Sigmoid colon (tissue), 7 donors: ENCODE measurements at places on chromosomes 1 and 21. TPM values are rescaled to one million over a fixed set of nuclear protein-coding genes. Genes with fewer than 3 reads are reported as not detected.
A peak's percentile ranks its signal among the peaks of the same experiment; 100 is the strongest.

- no peaks in the 10 kb centered on the region for H3K4me1 ChIP-seq
- no peak for DNase-seq
- H3K36me3 ChIP-seq = no peaks in the 10 kb centered on the region
- H3K4me3 ChIP-seq = no peak overlapping the region
- no peak overlapping the region for H3K27ac ChIP-seq
Observed at GRCh38 chr1:183263886-183264602, 78.0 kb downstream of the LAMC2 start.

DNA sequence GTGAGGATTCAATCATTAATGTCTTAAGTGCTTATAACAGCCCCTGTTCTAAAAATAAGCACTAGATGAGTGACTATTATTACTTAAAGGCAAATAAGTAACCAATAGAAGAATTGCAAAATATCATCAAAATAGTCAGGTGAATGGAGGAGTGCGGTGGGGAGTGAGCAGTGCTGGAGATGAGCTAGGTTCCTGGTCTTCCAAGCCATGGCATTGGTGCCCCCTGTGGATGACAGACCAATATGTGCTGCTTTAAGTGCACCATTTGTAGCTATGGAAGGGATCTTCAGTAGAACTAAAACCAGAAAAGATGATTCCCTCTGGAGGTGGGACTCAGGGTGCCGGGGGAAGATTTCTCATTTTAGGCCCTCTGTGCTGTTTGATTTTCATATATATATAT, 46.1 kb upstream of the SLC30A1 start:
- DNase-seq = peak; percentile 65
- H3K36me3 ChIP-seq = no peaks in the 10 kb centered on the region
- H3K27me3 ChIP-seq = no peaks in the 10 kb centered on the region

GRCh38 chr1:197304638-197305200, 36.7 kb downstream of the CRB1 start:
- H3K27ac ChIP-seq = no peak overlapping the region
- no peak overlapping the region for H3K4me3 ChIP-seq
- no peaks in the 10 kb centered on the region for H3K36me3 ChIP-seq
- H3K27me3 ChIP-seq = no peaks in the 10 kb centered on the region

DNA sequence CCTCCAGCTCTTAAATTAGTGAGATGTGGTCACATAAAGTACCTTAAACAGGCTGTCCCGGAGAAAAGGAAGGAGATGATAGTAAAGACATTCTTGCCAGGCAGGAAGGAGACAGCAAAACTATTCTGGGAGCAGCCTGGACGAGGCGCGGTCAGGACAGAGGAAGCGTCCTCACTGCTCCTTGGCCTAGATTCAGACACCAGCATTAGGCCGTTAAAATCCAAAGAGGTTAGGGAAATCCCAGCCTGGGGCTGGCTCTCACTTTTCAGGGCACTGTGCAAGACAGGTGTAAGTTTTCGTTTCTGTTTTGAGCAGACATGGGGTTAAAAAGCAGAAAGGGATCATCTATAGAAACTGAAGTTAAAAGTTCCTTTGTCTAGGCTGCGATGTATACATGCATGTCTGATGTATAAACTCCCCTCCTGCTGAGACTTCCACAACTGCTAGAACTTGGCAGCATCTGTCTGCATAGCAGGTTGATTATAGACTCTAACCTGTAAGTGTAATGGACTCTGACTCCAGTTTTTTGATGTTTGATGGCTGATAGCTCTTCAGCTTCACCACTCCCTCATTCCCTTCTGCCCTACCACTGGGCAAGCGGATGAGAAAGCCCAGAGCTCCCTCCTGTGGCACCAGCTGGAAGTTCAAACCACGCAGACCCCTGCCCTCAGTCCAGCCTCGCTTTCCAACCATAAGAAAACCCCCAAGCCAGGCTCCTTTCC, 21.5 kb downstream of the STPG1 start:
- peak; percentile 83 for DNase-seq
- peak overlapping the region; percentile 84 for H3K27ac ChIP-seq
- H3K36me3 ChIP-seq = no peaks in the 10 kb centered on the region

- no peaks in the 10 kb centered on the region for H3K27me3 ChIP-seq
- H3K4me1 ChIP-seq = no peaks in the 10 kb centered on the region
- H3K4me3 ChIP-seq = no peak overlapping the region
Observed at GRCh38 chr1:46903481-46903880, 37.8 kb downstream of the CYP4A11 start.

- H3K4me3 ChIP-seq = no peak overlapping the region
- H3K36me3 ChIP-seq = no peaks in the 10 kb centered on the region
- no peaks in the 10 kb centered on the region for H3K27me3 ChIP-seq
- no peak overlapping the region for H3K27ac ChIP-seq
- peaks cover 18% of the 10 kb centered on the region for H3K4me1 ChIP-seq
- no peak for DNase-seq
Observed at GRCh38 chr1:204673909-204674649, 11.5 kb downstream of the LRRN2 start.

- H3K27me3 ChIP-seq = no peaks in the 10 kb centered on the region
- peak within 1 kb of the TSS; percentile 52 for H3K4me3 ChIP-seq
- H3K4me1 ChIP-seq = peaks cover 28% of the 10 kb centered on the region
- peak within 1 kb of the TSS; percentile 78 for H3K27ac ChIP-seq
- H3K36me3 ChIP-seq = no peaks in the 10 kb centered on the region
Observed at GRCh38 chr1:27392096-27392777, at the start of gene GPR3. Gene GPR3 (plus strand): TSS chr1:27392622. CDS start chr1:27393799, 1,177 bp downstream.

- no peak overlapping the region for H3K4me3 ChIP-seq
- H3K27ac ChIP-seq = no peak overlapping the region
- no peaks in the 10 kb centered on the region for H3K4me1 ChIP-seq
- no peaks in the 10 kb centered on the region for H3K27me3 ChIP-seq
- no peak for DNase-seq
Observed at GRCh38 chr1:116262995-116263385, 110.1 kb upstream of the ATP1A1 start.

DNA sequence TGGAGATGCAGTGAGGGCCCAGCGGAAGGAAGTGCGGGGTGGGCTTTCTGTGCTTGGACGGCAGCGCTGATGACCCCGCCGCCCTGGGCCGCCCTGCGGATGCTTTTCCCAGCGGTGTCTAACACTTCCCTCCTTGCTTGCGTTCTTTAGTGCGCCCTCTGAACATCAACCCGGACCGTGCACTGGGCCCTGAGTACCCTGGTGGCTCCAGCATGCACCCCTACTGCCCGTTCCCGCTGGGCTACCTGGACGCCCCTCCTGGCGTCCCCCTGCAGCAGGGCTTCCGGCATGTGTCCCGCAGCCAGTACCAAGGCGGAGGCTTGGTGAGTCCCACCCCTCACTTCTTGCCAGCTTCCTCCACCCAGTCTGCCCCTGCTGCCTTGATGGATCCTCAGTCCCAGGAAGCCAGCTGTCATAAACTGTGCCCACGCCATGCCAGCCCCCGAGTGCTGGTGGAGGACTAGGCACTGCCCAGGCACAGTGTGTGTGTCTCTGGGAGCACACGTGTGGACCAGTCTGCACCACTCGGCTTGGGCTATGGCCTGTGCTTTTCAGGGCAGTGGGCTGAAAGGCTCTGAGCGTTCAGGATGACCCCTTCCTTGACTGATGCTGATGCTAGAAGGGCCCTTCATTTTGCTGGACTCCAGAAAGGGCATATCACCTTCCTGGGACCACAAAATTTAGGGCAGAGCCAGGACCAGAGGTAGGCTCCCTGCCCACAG, 2.3 kb downstream of the DMRTB1 start:
- H3K4me3 ChIP-seq = no peak overlapping the region
- no peak for DNase-seq
- no peak overlapping the region for H3K27ac ChIP-seq
- no peaks in the 10 kb centered on the region for H3K36me3 ChIP-seq
- H3K27me3 ChIP-seq = no peaks in the 10 kb centered on the region

DNA sequence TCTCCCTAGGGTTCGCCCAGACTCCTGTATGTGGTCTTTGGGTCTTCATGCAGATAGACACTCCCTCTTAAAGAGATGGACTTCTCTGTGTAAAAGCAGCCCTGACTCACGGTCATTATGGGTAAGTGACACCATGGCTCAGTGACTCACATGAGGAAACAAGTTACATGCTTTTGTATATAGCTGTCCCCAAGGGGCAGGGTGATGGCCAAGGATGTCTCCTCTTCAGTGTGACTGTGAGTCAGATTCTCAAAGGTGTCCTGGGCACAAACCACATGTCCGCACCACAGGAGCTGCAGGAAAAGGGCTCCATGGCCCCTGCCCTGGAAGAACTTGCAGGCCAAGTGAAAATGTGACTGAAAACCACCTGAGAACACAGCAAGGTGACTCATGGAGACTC, 380.4 kb downstream of the NPHP4 start:
- H3K27ac ChIP-seq = no peak overlapping the region
- H3K4me1 ChIP-seq = no peaks in the 10 kb centered on the region
- H3K4me3 ChIP-seq = no peak overlapping the region
- peaks cover 3% of the 10 kb centered on the region for H3K27me3 ChIP-seq
- no peak for DNase-seq

DNA sequence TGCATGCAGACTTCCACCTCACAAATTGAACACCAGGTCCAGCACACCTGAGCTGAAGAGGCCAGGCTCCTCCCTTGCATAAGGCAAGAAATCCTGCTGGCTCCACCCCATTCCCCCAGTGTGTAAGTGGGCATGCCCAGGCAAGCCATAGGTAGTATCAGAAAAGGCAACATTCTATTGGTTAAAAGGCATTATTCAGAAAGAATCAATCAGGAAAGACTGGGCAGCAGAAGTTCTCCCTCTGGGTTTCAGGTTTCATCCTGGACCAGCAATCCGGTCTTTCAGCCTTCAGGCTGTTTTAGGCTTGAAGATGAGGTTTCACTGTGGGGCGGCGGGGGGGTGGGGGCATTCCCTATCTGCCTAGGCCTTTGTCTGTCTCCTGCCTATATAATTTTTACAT, 42.0 kb upstream of the LHX8 start:
- no peak overlapping the region for H3K27ac ChIP-seq
- no peaks in the 10 kb centered on the region for H3K36me3 ChIP-seq
- no peak overlapping the region for H3K4me3 ChIP-seq
- DNase-seq = no peak
- no peaks in the 10 kb centered on the region for H3K4me1 ChIP-seq
- no peaks in the 10 kb centered on the region for H3K27me3 ChIP-seq

Gene LYPD8
- total RNA-seq = not detected

Gene ELK4
- total RNA-seq = 20.8 TPM

Gene GUCA2A
- total RNA-seq = not detected

Gene LCE5A
- total RNA-seq = not detected

Gene EDN2
- total RNA-seq = not detected

Gene C1orf94
- total RNA-seq = not detected
